EL (cell line): ENCODE measurements at places on chromosomes 1 and 21.

- DNase-seq = no peak
These were observed 1.8 kb upstream of the SERBP1 start for GRCh38 chr1:67431869-67432578.

DNA sequence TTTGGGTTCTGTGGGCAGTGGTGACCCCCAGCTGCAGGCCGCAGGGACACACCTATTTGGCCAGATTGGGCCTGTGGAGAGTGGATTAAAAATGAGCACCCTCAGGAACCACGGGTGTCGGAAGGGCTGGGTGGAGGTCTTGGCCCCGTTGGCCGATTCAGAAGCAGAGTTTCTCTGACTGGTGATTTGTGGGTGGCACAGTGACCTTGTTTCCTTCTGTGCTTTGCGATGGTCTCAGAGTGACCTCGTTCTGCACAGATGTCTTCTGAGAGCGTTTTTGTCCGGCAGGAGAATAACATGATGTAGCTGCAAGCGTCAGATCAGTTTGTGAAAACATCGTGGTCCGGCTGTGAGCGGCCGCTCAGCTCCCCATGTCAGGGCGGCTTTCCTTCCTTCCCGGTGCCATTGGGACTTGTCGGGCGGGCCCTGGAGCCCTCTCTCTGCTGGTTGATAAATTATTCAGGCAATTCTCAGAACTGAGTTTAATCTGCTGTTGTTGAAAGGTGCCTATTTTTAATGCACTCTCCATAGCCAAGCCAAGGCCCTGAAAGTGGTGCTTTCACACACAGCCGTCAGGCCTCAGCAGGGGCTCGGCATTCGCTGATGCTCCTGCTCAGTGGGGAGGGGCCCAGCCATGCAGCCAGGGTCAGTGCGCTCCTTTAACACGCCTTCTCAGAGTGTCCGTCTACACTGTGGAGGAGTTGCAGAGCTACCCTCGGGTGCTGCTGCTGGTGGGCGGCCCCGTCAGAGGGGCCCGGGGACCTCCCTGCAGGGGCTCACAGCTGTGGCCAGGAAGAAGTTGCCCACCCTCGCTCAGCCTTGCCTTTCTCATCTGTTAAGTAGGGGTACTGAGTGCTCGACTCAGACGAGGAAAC lies 26.8 kb downstream of the TRPM2 start:
- no peak for DNase-seq

GRCh38 chr1:151443846-151444782 lies 15.2 kb downstream of the POGZ start:
- peak; percentile 86 for DNase-seq

DNA sequence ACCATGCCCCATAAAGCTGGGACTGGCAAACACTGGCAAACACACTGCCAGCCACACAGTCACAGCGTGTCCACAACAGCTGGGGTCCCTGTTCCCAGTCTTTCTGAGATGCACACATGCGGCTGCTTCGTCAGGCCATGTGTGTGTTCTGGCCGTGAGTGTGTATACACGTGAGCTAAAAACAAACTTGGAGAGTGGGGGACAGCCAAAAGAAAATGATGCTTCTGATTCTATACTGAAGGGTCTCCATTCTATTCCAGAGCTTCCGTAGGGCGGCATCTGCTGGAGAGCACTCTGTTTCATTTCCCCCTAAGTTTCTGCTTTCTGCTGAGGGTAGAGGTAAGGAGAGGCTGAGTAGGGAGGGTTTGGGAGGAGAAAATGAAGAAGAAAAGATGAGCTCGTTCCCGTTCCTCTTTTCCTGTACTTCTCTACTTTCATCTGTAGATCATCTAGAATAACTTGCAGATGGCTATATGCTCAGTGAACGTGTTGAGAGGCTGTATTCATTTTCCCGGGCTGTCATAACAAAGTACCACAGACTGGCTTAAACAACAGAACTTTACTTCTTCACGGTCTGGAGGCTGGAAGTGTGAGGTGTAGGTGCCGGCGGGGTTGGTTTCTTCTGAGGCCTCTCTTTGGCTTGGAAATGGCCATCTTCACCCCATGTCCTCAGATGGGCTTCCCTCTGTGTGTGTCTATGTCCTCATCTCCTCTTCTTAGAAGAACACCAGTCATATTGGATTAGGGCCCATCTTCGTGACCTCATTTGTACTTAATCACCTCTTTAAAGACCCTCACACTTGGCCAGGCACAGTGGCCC lies 151.6 kb downstream of the TOMM20 start:
- DNase-seq = no peak

DNA sequence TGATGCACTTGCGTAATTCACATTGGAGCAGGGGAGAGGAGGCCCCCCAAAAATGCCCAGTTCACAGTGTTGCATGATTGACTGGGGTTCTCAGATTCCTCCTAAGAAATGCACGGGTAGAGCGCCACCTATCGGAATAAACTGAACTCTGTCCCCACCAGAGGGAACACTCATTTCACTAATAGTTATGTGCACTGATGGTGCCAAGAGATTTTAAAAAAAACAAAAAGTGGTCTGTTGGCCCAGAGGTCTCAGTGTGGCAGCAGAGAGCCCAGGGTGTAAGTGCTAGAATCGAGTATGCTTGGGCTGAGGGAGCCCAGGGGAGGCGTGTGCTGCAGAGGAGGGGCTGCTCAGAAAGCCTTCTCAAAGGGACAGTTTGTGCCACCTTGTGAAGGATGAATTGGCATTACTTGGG lies 6.9 kb downstream of the PINK1 start:
- DNase-seq = peak; percentile 61

DNA sequence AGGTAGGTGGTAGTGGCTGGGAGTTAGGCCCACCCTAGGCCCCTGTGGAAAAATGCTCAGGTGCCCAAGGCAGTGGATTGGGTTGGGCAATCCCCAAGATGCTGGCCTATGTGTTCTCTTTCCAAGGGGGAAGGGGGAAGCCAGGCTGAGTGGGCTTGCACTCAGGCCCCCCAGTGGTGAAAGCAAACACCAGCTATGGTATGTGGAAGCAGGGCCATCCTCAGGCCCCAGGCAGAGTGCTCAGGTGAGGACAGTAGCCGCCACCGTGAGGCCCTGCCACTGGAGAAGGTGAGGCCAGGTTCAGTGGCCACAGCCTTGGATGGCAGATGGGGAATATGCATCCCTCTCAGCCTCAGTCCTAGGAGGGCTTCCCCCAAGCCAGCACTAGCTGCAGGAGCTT lies 11.8 kb downstream of the LY9 start:
- no peak for DNase-seq

DNA sequence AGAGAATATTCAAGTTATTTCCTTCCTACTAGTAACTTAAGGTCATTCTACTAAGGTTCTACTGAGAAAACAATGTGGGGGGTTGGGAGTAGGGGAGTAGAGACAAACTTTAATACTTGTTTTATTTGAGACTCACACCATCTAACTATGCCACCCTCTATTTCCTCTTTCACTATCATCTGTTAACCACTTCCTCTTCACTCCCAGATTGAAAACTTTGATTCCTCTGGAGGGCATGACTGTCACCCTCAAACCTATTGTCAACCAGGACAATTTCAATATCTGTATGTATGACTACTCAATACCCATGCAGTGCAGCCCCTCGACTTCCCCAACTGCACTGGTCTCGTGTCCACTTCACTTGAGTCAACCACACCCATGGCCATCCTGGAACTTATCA lies 165.6 kb upstream of the POGK start:
- DNase-seq = no peak
